Stimulated activated naive CD8-positive, alpha-beta T cell treated with anti-CD3 and anti-CD28 coated beads, Interleukin-15, amount 100 ng/mL, for 72 hours (primary cell): ENCODE measurements at places on chromosomes 2 and 18.

- DNase-seq: no peak
Measured at GRCh38 chr2:12210016-12210933, 463.8 kb downstream of the LPIN1 start.

DNA sequence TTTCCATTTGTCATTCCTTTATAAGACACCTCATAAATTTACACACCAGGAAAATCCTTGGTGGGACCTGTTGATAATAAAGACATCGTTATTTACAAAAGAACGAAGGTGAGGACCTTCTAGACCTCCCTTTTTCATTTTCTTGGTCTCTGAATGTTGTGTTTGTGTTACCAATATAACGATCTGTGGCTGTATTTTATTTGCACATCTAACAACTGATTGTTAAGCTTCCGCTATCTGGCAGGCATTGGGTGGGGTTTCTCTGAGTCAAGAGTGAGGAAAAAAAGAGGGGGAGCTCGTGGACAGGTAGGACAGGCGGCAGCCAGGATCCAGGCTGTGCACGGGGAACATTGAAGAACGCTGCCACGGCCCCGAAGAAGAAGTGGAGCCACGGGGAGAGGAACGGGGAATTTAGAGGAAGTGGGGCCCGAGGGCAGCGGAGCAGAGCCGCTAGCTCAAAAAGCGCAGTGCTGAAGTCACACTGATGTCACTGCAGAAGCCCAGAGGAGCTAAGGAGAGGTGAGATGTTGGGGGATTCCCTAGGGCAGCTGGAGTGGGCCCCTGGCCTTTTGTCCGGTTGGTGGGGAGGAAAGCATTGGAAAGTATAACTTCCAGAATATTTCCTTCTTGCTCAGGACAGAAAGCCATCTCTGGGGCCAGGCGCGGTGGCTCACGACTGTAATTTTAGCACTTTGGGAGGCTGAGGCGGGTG lies 20.9 kb upstream of the DNMT3A start:
- peak; percentile 69 for DNase-seq

DNA sequence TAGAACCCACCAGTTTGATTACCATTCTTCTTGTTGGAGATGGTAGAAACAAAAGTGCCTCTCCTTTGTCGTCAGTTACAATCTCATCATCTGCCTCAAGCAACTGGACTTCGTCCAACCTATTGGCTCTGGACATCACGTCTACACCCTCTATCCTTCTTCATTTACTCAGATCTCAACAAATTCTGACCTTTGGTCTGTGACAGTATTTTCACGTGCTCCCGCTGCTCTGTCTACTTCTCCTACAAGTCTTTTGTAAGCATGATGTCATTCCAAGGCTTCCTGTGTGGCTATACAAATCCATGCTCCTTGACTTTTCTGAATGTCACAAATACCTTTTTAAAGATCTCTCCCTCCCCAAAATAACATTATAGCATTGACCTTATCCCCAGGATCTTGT lies 43.0 kb upstream of the PID1 start:
- DNase-seq: no peak

GRCh38 chr2:43331422-43331821 lies 105.0 kb upstream of the ZFP36L2 start:
- DNase-seq: no peak

DNA sequence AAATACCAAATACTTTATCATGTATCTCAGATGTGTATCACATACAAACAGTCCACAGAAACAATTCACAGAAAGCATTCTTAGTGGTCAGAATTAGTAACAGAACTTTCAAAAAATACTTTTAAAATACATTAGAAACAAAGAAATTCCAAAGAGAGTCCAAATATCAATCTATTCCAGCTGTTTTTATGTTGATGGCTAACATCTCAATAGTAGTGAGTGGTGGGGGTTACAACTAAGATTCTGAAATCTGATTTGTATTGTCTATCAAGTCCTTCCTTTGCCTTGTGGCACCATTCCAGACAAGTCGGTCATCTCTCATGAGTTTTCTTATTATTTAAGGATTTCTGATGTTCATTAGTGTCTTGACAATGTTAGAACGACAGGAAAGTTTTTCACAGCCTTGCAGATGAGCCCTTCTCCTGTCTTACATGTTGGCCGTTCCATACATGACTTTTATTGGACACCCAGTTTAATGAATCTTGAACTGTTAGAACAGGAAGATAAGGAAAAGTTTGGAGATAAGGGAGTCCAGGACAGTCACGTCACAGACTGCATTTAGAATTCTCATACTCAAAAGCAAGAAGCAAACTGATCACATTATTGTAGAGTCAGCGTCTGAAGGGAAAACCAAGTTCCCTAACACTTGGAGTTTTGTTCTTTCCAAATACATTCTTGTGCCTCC lies 410.3 kb downstream of the PID1 start:
- DNase-seq: no peak

DNA sequence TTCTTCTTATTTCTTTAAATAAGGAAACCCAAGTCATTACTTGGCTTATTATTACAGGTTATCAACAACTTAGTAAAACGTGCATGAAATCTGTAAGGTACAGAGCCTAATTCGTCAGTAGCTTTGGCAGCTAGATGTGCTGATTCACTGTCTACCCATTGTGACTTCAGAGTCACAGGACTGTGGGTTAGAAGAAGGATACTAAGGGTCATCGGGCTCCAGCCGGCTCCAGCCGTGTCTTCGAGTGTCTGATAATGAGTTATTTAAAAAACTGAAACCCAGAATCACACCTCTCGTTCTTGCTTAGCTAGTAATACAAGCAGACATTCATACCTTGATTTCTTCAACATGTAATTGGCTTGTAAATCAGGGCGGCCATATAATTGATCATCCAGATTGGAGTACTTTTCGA lies 170.5 kb downstream of the FMNL2 start:
- DNase-seq: no peak

GRCh38 chr18:59437851-59438569 lies 78.9 kb upstream of the LMAN1 start:
- DNase-seq: no peak

- DNase-seq: no peak
Measured at GRCh38 chr2:105785095-105785847, 40.6 kb downstream of the NCK2 start.

GRCh38 chr2:230225486-230225885 lies at the start of gene SP140:
TSS of gene SP140 (plus strand) at chr2:230225736. CDS start at chr2:230225845, 109 bp downstream.
- DNase-seq: peak; percentile 39

GRCh38 chr2:178298785-178299212 lies 104.5 kb downstream of the OSBPL6 start:
- DNase-seq: no peak

GRCh38 chr18:3104190-3105054 lies 91.5 kb upstream of the LPIN2 start:
- DNase-seq: no peak

GRCh38 chr2:224183086-224183485 lies 144.0 kb upstream of the SERPINE2 start:
- no peak for DNase-seq

DNA sequence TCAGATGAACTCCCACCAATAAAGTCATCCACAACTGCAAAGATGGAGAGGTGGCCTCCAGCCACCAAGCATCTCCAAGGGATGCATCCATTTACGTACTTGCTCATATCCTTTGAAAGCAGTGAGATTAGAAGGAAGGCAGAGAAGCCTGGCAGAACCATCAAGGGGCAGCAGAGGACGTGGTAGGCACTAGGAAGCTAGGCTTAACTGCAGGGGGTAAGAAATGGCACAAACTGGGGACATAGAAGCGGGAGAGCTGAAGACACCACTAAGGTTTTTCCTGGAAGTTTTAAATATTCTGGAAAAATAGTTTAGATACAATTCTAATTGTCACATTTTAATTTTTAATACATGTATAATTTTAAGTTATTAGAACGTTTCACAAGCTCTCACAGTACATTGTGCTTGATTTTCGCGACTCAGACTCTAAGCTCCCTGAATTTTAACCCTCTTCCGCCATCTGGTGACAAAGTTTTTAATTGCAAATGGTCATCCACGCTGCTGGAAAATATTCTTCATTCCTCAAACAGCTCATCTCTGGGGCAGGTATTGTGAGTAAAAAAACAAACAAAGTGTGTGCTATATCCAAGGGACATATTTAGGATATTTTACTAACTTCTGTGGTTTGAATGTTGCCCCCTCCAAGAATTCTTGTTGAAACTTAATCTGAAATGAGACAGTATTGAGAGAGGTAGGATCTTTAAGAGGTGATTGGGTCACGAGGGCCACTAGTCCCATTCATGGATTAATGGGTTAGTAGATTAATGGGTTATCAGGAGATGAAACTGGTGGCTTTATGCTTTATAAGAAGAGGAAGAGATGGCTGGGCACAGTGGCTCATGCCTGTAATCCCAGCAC lies 1.6 kb upstream of the PSTPIP2 start:
- DNase-seq: peak; percentile 62

GRCh38 chr2:221845021-221845365 lies 272.9 kb upstream of the EPHA4 start:
- DNase-seq: no peak

DNA sequence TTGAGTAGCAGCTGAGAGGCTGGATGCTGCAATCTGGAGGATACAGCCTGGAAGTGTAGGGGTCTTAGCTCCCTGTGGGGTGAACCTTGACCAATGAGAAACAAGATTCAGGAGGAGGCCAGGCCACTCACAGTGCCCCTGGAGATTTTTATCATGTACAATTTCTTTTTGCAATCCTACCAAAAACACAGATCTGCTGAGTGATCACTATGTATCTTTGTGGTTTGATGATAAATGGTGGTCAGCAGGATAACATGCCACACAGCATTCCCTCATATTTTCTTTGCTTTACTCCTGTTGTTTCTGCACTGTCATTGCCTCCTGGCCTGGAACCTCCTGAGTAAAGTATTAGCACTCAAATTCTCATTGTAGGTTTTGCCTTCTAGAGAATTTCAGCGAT lies 357.9 kb downstream of the THSD7B start:
- no peak for DNase-seq

GRCh38 chr18:79507546-79508480 lies 112.1 kb downstream of the NFATC1 start:
- DNase-seq: no peak

- DNase-seq: no peak
Measured at GRCh38 chr18:59502274-59503175, 143.5 kb upstream of the LMAN1 start.

DNA sequence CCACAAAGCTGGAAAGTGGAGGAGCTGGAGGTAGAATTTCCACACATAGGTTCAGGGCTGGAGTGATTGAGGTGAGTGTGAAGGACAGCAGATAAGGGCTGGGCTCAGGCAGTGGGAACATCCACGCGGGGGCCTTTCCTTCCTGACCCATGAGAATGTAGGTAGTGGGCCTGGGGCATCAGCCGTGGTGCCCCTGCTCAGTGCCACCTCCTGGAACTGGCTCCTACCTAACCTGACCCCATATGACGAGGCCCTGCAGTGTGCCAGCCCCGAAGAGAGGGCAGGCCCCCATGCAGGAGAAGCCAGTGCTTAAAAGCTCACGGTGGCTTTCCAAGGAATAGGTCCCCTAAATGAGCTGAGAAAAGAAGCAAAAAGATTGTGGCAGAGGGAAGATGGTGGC lies 66.2 kb downstream of the HS6ST1 start:
- DNase-seq: peak; percentile 1

GRCh38 chr18:3703732-3704176 lies 253.8 kb downstream of the TGIF1 start:
- peak; percentile 15 for DNase-seq

DNA sequence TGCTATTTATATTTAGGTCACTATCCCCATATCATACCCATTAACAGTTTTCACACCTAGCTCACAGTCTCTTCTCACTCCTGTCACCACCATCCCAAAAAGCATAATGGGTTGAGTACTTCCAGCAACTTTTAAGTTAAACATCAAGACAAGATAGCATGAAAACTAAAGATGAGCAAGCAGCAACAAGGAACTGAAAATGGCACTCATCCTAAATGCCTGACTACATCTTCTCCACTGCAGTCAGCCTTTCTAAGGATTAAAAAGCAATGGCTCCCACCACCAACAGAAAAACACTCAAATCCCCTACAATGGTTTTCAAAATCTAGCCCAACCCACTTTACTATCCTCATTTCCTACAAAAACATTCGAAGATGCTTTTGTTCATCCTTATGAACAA lies 38.2 kb downstream of the CUL3 start:
- no peak for DNase-seq

DNA sequence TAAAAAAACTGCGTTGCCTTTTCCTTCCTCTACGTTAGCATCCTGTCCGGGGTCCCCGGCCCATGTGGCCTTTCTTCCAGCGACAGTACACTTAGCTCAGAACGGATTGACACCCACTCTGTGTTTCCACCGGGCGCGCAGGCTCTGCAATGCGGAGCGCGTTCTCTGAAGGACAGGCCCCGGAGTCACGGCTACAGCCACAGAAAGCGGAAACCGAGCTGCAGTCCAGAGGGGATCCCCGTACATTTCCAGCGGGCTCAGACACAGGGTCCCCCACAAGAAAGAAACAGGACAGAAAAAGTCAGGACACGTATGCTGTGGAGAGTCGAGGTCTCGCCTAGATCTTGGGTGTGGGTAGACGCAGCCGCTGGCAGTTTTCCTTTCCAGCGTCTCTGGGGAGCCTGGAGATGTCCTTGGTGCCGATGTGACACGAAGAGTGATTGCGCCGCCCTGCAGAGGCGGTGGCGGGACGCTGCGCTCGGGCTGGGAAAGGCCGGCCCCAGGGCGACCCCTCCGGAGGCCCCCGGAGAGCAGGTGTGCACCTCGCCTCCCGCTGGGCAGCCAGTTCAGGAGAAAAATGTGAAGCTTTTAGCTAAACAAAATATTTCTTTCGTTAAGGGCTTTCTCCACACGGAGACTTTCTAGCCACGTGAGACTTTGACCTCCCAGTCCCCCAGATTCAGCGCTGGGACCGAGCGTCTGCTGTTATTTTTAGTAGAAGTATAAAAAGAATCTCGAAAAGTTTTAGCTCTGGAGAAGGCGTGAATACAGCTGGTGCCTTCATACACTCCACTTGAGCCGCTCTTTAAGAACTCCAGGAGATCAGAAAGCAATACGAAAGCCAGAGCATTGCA lies 1.3 kb upstream of the ACKR3 start:
- DNase-seq: peak; percentile 47

- DNase-seq: no peak
Measured at GRCh38 chr18:27845897-27846296, 331.0 kb downstream of the CDH2 start.

- DNase-seq: no peak
Measured at GRCh38 chr18:80233899-80234298, 13.4 kb downstream of the PARD6G start.

DNA sequence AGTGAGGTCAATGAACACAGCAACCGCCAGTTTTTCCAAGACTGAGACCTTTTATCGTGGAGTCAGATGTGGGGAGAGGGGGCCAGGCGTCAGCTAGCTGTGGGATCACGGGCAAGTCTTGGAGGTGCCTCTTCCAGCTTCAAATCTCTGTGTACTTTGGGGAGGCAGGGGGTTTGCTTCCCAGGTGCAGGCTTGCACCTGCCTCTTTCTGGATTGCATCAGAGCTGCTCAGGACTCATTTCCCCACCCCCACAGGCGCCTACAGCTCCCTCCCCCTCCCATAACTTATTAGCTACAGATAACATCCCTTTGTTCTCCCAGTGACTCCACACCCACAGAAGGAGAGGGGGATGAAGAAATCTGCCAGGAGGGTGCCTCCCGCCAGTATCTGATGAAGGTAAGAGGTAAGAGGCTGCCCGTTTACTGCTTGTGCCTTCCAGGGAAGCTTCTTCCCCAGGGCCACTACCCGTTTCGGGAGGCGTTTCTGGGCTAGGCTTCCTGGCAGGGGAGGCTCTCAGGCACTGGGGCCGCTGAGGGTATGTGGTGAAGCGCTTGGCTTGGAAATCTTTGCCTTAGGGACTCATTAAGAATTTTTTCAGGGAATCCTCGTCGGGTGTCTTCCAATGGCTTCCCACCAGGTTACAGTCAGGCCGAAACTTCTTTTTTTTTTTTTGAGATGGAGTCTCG lies 18.8 kb upstream of the MRPL33 start:
- DNase-seq: no peak

- no peak for DNase-seq
Measured at GRCh38 chr18:34695310-34695709, 14.8 kb upstream of the DTNA start.

- no peak for DNase-seq
Measured at GRCh38 chr2:28658369-28658768, 93.3 kb upstream of the PPP1CB start.
